ENCODE measurements at places on chromosomes 1 and 21.

DNA sequence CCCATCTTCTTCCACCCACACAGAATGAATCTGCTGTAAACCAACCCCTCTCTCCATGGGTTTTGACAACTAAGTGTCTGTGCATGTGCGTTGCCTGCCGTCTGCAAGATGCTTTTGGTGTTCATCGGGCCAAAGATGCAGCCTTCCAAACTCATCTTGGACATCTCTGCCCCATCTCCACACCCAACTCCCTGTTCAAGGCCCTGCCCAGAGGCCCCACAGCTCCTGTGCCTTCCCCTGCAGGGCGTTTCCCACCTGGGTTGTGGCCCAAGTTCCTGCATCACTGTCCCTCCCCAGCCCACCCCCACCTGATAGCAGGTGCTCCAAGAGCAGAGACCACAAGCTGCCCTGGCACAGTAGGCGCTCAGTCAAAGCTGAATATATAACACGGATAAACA is 103.2 kb downstream of the BCAR3 start:
- H3K4me1 ChIP-seq, result no peaks in the 10 kb centered on the region
- H3K36me3 ChIP-seq, result peaks cover 4% of the 10 kb centered on the region
- no peak overlapping the region for H3K27ac ChIP-seq
- no peak for DNase-seq
- H3K27me3 ChIP-seq, result no peaks in the 10 kb centered on the region
- H3K4me3 ChIP-seq, result no peak overlapping the region

GRCh38 chr1:5768014-5768413 is 224.2 kb downstream of the NPHP4 start:
- DNase-seq, result no peak
- H3K36me3 ChIP-seq, result no peaks in the 10 kb centered on the region
- peaks cover 84% of the 10 kb centered on the region for H3K27me3 ChIP-seq

DNA sequence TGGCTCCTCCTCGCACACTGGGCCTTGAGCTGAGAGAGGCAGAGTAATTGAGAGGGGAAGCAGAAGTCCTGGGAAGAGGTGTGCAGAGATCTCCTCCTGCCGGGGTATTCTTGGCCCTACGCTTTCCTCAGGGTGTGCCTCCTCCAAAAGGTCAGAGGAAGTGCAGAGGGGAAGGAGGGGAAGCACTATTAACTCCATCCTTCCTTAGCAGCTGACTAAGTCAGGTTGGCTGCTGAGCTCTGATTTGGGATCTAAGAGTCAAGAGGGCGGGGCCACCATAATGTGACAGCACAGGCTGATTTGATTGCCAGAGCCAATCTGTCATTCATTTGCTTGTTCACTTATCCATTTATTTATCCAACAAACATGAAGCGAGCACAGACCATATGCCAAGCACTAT is 12.3 kb downstream of the ATP2B4 start:
- H3K27me3 ChIP-seq, result no peaks in the 10 kb centered on the region
- DNase-seq, result no peak
- peaks cover 39% of the 10 kb centered on the region for H3K36me3 ChIP-seq
- peak overlapping the region; percentile 23 for H3K27ac ChIP-seq

- H3K27ac ChIP-seq, result no peak overlapping the region
- no peaks in the 10 kb centered on the region for H3K36me3 ChIP-seq
- no peak overlapping the region for H3K4me3 ChIP-seq
- H3K4me1 ChIP-seq, result no peaks in the 10 kb centered on the region
These were observed 27.3 kb downstream of the PRRX1 start for GRCh38 chr1:170691258-170691657.

DNA sequence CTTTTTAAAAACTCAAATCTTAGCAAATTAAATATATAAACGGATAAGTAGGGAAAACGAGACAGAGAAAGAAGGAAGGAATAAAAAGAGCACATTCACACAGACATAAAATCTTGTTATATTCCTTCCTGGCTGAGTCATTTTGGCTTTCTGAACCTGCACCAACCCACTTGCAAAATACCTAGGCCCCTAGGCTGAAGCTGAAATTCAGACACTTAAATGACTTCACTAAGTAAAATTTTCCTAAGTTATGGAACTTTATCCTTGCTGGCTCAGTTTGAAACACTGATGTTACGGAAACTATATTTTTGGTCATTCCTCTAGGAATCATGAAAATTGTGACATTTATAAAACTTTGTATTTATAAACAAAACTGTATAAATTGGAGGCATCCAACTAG is 462.8 kb upstream of the NFIA start:
- H3K36me3 ChIP-seq, result no peaks in the 10 kb centered on the region
- H3K27ac ChIP-seq, result no peak overlapping the region
- H3K27me3 ChIP-seq, result peaks cover 31% of the 10 kb centered on the region
- no peak for DNase-seq

Measured in central memory CD8-positive, alpha-beta T cell (primary cell).